Stimulated activated CD4-positive, alpha-beta T cell treated with anti-CD3 and anti-CD28 coated beads, Interleukin-15, amount 100 ng/mL, for 48 hours (primary cell): ENCODE measurements at places on chromosomes 6 and 20.

GRCh38 chr6:141653590-141653989 is 479.1 kb upstream of the GJE1 start:
- DNase-seq: no peak

DNA sequence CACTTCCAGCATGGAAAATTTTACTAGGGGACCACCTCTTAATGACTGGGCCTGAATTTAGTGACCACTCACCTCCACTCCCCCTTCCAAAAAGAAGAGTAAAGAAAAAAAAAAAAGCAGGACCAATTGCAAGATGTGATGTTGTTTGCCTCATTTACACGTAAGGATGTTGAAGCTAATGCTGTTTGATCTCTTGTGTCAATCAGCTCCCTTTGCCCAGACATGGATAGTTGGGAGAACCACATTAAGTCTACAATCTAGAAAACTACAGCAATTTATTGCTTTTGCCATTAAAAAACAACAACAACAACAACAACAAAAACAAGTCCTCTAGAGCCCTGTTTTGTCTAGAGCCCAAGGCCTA is 11.0 kb upstream of the DSTN start:
- no peak for DNase-seq

DNA sequence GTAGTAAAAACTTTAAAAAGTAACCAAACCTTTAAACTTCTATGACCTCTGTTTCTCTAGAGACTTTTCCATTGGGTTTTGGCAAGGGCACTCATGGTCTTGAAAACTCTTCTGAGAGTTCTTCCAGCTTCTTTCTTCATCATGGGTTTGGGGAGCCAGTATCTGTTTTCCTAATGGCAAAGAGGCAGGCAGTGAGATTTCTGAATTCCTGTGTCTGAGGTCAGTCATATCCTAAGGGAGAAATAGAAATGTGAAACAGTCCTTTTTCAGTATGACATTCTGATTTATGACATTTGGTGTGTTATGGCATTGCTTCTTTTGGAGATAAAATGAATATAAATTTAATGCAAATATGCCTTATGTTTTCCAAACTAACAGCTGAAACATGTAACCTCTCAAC is 518.5 kb upstream of the MARCKS start:
- DNase-seq: no peak

DNA sequence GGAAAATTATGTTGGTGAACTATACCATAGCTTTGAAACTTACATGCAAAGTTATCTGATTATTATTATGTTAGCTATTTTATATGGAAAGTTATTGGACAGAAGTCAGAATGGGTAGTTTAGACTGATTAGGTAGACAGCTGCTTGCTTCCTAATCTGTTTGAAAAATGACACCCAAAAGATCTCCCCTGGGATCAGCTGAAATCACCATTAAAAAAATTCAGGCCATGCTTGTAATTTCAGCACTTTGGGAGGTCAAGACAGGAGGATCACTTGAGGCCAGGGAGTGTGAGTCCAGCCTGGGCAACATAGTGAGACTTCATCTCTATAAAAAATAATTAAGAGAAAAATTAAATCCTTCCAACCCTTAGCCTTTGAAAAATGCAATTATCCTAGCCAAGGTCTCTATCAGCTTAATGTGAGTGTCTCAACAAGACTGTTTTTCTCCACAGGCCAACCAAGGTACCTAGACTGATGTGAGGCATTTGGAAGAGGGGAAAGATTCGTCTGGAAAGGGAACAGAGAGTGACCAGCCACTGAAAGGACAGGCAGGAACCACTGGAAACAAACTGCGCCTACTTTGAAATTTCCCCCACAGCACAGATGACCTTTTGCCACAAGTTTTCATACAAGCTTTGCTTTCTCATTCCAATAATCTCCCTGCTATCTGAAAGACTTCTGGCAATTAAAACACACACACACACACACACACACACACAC is 232.3 kb downstream of the GMPR start:
- DNase-seq: no peak

DNA sequence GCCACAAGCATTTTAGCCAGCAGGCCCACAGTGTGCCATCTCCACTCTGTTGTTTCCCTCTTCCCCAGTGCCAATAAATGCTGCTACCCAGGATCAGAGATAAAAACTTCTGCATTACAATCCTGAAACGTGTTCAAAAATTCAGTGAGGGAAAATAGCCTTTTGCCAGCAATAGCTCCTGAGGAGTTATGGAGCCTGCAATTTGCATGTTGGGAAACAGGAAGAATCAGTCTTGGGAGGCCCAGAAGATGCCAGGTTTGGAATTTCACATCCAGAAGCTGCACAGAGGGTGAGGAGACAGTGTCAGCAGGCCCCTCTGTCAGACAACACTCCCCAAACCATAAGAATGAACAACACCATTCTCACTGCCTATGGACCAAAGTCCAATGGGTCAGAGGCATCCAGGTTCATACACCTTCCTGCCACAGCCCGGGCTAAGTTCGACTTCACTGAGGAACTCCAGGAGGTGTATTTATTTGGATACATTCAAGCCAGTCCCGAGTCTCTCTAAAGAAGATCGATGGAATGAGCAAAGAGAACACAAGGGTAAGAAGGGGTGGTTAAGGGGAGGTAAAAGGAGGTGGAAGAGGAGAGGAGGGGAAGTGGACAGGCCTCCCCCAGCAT is 20.8 kb downstream of the RRBP1 start:
- DNase-seq: no peak

GRCh38 chr6:119533603-119534279 is 184.2 kb upstream of the MAN1A1 start:
- DNase-seq: no peak

GRCh38 chr6:92404281-92404680 is 1015.1 kb downstream of the EPHA7 start:
- no peak for DNase-seq

- no peak for DNase-seq
These were observed 94.4 kb upstream of the NAA20 start for GRCh38 chr20:19922716-19923115.

DNA sequence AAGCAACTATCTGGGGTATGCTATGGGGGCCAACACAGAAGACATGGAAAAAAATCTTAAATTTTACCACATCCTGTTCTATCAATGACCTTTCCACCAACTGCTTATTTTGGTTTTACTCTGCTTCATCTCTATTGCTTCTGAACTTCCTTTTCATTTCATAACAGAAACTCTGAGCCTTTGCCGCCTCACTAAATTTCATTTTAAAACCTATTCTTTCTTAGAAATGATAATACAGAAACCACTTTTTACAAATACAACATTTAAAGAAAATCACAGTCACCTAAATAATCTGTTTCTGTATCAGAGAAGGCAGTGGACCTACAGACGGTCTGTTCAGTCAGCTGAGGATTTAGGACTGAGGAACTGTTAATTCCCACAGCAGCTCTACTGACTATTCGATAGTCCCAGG is 117.5 kb downstream of the KCNQ5 start:
- DNase-seq: no peak

DNA sequence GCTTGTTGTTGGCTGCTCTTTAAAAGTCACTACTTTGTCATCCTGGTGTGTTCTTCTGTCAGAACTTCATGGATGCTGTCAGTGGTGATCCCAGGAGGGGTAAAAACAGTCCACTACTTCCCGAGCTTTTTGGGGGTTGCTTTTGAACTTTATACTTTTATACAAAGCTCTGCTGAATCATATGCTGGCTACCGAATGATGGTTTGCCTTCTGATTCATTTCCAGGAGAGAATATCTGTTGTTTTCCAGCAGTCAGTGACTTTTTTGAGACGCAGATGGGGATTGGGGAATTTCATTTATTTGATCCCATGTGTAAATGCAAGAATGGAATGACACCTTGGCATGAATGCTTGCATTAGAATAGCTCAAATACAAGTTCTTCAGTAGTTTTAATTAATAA is 32.7 kb upstream of the COL10A1 start:
- no peak for DNase-seq

GRCh38 chr6:327538-328116 is 35.3 kb downstream of the DUSP22 start:
- DNase-seq: no peak

DNA sequence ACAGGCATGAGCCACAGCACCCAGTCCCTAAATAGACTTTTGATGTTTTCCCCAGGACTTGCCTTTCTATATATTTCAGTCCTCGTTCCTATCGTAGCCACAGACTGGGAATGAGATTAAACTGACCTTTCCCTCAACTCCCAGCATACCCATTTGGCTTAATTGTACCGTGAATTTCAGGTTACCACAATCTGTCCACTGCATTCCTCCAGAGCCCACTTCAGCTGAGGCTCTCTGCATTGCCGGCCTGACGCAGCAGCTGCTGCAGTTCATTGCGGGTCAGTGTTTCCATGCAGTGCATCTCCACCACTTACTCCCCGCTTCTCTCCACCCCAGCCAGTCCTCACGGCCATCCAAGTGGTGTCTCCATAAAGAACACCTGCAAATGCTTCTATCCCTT is 103.1 kb upstream of the RIN2 start:
- no peak for DNase-seq

DNA sequence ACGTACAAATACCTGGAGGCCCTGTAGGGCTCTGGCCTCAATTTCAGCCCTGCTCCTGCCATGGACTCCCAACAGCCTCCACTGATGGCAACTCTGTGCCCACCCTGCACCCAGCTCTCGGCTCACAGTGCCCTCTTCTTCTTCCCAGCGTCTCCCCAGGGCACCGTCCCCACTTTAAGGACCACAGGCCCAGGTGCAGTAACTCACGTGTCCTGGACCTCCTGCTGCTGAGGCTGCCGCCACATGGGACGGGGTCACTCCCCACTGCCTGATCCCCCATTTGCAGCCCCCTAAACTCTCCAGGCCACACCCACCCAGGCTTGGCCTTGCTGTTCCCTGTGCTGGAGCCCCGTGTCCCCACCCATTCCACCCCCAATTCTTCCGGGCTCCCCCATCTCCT is 223.4 kb downstream of the PREX1 start:
- DNase-seq: no peak

DNA sequence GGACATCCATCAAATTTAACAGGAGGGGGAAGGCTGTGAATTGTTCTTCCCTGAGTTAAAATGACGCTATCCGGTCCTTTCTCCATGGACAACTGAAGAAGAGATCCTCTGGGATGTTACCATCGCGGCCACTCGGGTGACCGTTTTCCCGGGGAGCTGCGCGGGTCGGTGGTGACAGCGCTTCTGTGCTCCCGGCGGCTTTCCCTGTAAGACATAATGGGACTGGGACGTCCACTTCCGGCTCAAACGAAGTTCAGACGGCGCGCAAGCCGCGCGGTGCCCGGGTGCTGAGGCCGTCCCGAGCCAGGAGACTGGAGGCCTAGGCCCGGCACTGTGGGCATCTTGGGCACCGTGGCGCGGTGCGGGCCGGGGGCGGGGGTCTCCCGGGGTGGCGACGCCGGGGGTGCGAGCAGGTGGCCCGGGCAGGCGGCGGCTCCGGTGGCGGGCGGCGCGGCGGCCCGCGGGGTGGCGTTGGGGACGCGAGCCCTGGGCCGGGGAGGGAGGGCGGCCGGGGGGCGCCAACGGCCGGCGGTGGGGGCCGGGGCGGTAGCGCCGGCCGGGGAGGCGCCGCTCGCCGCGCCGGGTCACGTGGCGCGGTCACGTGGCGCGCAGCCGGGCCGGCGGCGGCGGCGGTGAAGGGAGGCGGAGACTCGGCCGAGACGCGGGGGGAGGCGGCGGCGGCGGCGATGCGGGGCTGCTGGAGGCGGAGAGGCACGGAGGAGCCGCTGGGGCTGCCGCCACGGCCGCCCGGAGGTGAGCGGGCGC is 63.6 kb downstream of the GTF2H5 start:
- no peak for DNase-seq

DNA sequence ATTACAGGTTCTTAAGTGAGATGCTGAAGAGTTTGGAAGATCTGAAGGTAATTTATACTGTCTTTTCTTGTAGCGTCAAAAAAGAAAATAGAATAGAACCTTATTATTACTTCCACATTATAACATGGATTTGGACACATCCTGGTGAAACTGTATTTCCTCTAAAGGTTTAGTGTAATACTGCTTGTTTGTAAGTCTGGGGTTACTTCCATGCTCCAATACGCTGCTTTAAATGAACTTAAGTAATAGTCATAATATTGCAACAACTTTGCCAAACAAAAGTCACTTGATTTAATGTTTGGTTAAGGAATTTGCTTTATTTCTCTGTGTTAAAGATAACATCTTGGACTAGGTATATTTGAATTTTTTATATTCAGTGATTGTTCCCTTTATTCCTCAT is 11.5 kb upstream of the SNRNP48 start:
- DNase-seq: no peak

GRCh38 chr6:109332748-109333147 is 49.5 kb downstream of the CD164 start:
- DNase-seq: no peak

DNA sequence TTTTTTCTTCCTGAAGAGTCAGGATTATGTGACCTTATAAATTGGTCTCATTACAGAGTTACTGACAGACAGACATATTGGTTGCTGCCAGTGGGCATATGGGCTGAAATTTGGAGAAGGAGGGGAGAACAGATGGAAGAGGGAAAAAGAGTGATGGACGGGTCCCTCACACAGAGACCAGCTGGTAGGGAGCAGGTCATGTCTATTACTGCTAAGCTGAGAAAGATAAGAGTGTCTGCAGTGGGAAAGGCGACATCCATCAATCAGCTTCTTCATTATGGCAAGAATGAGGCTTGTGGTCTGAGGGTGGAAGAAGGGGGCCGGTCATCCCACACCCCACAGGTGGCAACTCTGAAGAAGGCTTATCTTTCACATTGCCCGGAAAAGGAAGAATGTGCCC is 353.8 kb upstream of the RSPO3 start:
- DNase-seq: no peak

- no peak for DNase-seq
These were observed 796 bp downstream of the HLA-DQB1 start for GRCh38 chr6:32665661-32666060.

DNA sequence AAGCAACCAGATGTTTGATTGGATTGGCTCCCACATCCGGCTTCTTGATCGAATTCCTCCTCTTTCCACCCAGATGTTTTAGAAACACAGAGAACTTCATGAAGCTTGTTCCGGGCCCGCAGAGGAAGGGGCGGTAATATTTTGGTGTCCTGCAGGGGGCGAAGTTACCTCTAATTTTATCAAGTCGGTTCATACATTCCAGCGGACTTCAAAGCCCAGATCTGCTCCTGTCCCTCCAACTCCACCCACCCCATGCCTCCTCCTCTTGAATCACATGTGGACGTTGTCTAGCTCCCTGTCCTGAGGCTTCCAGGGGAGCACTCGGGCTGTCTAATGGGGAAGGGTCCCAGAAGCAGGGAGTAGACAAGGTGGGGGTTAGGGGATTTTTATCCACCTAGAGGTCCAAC is 2.9 kb upstream of the BMP6 start:
- DNase-seq: peak; percentile 63

GRCh38 chr20:2122936-2123335 is 21.3 kb downstream of the STK35 start:
- DNase-seq: no peak
